ENCODE measurements at places on chromosomes 12 and 14.

DNA sequence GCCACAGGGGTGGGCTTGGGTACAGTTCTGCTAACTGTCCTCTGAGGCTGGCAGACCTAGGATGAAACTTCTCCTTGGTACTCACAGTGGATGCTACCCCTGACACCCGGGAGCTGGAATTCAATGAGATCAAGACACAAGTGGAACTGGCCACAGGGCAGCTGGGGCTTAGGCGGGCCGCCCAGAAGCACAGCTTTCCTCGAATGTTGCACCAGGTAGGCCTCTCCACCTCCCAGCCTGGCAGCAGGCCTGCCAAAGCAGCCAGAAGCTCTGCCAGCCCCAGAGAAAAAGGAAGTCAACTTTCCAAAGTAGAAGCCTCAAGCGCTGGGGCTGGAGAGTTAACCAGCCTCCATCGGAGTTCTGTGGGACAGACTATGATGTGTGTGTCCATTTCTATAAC, 2.4 kb upstream of the NRL start:
- DNase-seq: no peak

GRCh38 chr14:56044196-56044595, 74.0 kb upstream of the PELI2 start:
- DNase-seq: no peak

GRCh38 chr12:52699960-52700359, 3.4 kb downstream of the KRT77 start:
- DNase-seq: no peak

DNA sequence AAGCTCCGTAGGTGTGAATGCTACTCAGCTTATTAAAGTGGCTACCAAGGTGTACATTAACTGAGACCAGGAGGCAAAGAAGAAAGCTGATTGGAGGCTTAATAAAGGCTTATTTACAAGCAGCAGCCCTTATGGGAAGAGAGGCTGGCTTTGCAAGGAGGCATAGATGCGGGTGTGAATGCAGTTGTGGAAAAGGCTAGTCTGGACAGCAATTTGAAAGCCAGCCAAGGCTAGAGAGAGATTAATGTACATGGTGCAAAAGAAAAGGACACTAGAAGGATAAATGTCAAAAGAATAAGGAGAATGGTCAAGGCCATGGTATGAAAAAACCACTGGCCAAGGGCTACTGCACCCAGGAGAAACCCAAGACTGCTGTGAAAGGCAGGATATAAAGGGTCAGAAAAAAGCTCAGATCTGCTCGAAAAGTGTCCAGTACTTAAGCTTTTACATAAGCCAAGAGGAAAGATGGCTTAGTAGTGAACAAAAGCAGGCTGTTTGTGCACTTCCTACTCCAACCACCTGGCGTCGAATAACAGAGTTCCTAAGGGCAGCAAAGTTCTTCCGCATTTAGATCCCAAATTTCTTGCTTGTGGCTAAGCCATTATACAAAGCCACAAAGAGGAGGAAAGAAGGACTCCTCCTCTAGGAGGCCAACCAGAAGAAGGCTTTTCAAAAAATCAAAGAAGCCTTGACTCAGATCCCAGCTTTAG, 24.0 kb downstream of the KLRK1 start:
- no peak for DNase-seq

DNA sequence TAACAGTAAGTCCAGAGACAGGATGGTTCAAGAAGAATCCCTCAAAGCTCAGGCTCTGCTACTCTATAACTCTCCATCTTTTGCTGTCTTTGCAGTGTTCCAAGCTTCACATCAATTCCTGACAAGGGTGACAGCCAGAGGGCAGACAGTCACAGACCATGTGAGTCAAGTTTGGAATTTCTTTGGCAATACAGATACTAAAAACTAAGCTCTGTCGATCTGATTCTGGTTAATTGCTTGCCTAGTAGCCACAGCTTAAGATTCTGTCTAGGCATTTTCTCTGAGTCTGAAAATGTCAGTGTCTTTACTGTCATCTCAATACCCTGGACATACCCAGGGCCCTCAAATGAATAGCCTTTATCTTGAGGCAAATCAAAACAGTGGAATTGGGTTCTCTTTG, 153.7 kb downstream of the CEP128 start:
- DNase-seq: no peak

DNA sequence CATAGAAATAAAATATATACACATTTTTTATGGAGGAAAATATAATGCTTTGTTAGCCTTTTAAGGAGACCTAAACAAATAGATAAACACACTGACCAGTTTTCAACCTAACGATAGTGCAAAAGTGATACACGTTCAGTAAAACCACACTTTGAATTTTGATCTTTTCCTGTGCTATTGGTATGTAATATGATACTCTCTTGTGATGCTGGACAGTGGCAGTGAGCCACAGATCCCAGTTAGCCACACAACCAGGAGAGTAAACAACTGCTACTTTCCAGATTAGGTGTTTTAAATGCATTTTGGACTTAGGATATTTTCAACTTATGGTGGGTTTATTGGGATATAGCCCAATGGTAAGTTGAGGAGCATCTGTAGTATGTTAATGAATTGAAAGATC, 243.1 kb downstream of the ERC1 start:
- no peak for DNase-seq

DNA sequence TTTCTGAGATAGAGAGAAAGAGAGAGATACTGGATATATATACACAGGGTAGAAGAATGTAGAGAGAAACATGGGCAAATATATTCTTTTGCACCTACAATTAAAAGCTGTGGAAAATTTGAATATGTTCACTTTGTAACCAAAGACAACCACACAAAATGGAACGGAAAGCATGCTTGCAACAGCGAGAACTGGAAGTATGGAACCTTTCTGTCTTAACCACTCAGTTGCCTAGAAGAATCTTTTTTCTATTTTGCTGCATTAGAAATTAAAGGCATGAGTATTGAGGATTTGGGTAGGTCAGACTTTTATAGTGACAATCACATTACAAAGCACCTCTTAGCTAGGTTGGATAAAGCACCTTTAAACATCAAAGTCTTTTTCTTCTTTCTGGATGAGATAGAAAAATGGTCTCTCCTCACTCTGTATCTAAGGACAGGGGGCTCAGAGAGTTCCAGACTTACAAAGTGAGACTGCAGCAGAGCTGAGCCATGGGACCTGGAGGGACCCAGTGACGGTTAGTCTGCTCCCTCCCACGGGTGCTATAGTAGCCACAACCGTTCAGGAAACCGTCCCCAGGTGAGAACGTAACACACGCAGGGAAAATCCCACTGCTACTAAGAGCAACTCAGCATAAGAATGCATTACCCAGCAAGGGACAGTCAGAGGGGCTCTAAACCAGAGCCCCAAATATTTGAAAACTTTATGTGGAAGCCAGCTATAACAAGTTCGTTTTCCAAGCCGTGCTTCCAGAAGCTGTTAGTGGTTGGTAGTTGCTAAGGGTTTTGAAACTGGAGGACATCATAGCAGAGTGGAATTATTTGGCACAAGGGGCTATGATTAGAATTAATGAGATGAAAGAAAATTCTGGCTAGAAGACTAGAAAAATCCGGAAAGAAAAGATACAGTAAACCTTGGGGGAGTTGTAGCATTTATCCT, 97.1 kb downstream of the DAD1 start:
- DNase-seq: no peak

DNA sequence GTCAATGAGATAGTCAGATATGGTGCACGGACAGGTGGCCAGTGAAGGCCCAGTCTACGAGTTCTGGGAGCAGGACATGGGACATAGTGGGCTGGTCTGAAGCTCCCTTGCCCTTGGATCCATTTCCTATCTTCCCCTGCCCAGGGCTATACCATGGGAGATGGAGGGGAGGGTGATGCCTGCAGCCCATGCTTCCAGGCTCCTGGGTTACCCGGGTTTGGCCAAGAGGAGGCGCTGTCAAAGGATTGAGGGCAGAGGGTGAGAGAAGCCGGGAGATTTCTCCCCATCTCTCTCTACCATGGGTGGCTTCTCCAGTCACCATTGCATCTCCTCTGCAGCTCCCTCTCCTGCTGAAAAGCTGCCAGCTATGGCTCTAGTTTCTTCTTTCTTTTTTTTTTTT, 52.8 kb upstream of the LHX5 start:
- no peak for DNase-seq

DNA sequence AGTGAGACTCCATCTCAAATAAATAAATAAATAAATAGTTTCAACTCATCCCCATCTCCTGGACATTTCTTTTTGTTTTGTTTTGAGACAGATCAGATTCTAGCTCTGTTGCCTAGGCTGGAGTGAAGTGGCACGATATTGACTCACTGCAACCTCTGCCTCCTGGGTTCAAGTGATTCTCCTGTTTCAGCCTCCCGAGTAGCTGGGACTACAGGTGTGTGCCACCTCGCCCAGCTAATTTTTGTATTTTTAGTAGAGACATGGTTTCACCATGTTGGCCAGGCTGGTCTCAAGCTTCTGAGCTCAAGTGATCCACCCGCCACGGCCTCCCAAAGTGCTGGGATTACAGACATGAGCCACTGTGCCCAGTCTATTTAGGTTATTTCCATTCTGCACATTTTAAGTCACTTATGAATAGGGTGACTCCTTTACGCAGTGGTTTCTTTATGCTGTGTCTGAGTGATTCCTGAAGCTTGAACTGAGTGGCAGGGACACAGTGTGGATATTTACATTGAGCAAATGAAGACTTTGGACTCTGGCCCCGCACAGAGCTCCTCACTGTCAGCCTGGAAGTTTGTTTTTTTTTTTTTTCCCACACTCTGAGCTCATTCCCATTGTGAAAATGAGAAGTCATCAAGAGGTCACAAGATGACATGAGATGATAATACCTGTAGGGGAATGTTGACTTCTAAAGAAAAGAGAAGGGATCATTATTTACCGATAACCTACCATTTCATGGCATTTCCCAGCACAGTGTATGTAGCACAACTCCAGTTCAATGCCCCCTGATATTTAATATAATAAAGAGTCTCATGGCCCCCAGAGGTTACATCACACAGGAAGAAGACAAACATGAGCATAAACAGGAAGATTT, 72.6 kb downstream of the TBX3 start:
- no peak for DNase-seq

DNA sequence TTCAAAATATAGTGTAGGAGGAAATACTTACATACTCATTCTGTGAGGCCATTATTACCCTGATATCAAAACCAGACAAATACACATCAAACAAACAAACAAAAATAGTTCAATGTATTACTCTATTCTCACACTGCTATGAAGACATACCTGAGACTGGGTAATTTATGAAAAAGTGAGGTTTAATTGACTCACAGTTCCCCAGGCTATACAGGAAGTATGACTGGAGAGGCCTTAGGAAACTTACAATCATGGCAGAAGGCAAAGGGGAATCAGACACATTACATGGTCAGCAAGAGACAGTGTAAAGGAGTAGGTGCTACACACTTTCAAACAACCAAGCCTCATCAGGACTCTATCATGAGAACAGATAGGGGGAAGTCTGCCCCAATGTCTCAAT, 1023.2 kb downstream of the TMTC2 start:
- no peak for DNase-seq

DNA sequence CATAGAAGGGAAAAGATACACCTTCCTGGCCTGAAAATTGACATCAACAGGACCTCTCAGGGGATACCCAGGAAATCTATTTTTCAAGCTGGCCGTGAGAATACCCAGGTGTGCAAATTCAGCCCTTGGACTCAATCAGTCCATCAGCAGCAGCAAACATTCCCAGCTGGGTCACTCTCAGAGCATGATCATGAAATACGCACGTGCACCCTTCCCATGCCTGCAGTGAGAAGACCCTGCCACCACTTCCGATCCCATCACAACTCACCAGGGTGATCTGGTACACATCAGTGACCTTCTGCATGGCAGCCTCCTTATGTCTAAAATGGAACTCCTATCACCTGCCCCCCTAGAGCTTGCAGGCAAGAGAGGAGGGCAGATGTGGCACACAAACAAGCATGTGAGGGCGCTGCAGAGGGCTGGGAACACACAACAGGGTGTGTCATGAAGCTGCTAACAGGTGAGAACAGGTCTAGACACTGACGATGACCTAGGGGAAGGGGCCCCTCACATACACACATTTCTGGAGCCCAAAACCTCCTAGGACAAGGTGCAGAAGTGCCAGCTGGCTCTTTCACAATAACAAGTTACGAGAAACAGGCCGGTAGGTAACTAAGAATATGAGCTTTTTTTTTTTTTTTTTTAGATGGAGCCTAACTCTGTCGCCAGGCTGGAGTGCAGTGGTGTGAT, 37.8 kb upstream of the TC2N start:
- no peak for DNase-seq

GRCh38 chr12:107645630-107646333, 39.8 kb upstream of the PWP1 start:
- no peak for DNase-seq

DNA sequence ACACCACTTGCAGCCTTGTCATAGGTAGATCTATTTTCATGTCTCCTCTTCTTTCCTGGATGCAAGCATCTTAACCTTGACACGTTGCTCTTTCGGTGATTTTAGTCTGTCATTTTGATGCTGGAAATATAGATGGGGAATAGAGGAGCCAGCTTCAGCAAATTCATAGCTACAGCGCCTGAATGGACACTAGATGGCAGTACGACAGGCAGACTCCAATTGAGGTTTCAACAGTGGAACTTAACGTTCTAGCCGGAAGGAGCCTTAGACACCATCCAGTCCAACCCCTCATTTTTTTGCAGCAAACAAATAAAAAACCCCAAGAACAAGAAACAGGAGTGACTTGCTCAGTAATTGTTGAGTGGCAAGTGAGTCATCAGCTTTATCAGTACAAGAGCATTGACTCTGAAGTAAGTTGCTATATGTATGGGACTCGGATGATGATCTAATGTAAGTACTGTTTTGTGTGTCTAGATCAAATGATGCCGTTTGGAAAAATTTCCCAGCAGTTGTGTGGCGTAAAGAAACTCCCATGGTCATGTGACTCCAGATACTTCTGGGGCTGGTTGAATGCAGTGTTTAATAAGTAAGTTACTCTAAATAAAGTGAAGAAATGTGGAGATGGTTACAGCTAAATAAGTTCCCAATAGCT, 9.0 kb downstream of the DMAC2L start:
- DNase-seq: peak; percentile 77

DNA sequence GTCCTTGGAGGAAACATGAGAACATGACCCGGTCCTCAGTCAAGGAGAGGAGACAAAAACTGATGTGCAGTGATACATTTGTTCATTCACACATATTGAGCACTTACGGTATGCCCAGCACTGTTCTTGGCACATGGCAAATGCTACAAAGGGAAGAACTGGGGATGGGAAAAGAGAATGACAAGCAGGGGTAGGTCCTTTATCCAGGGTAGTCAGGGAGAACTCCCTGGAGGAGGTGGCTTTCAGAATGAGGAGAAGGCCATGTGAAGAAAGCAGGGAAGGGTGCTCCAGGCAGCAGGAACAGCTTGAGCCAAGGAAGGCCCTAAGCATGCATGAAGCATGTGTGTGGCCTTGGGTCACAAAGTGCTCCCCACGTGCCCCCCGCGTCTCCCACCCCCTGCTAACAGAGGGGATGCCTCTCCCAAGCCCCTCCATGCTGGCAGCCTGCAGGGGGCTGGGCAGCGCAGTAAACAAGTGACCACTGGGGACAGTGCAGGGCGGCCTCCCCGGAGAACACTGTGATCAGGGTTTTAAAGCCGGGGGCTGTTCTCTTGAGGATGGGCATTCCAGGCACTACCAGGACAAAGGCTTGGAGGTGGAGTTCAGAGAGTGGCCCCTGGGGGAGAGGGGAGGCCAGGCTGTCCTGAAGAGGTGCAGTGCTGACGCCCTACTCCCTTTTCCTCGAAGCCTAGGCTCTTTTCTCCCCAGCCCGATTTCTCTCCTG, 71.0 kb downstream of the PHETA1 start:
- no peak for DNase-seq

Data from GM12864 (cell line).